ENCODE measurements at places on chromosomes 2 and 18.
A peak's percentile ranks its signal among the peaks of the same experiment; 100 is the strongest.

- DNase-seq: no peak
These were observed 69.1 kb upstream of the CTDP1 start for GRCh38 chr18:79610461-79611039.

DNA sequence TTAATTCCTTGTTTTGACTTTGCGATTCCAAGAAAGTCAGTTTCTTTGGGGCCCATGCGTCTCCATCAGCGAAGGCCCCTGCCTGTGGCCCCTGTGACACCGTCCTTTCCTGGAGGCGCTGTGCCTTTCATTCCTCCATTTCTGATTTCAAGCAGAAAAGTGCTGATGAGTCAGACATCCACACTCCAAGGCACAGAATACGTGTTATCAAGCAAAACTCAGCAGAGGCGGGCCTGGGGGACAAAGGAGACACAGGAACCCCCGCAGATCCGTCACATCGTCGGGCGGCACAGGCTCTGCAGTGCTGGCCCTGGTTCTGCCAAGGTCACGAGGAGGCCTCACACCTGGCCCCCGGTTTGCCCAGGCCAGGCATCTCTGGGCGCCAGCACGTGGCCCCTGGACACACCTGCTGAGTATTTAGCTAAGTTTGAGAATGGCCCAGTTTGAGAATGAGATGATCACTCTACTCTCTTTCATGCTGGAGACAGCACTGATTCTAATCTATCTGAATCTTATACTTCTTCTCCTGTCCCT is 7.2 kb upstream of the SALL3 start:
- DNase-seq: no peak

GRCh38 chr18:59051470-59052165 is 88.1 kb upstream of the SEC11C start:
- no peak for DNase-seq

DNA sequence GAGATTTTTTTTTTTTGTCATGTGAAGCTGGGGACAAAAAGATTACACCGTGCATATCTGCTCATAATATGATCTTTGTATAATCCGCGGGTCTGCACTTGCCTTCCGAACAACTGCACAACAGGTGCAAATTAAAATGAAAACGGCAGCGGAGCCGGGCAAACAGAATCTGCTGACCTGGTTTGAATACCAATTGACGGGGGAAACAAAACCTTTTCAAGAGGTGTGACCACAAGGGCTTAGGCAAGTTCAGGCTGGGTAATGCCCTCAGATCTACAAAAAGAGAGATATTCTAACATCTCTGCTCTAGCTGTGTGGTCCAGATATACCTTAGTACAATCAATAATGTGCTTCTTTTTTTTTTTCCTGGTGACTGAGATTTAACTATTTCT is 88.5 kb downstream of the ZEB2 start:
- no peak for DNase-seq

DNA sequence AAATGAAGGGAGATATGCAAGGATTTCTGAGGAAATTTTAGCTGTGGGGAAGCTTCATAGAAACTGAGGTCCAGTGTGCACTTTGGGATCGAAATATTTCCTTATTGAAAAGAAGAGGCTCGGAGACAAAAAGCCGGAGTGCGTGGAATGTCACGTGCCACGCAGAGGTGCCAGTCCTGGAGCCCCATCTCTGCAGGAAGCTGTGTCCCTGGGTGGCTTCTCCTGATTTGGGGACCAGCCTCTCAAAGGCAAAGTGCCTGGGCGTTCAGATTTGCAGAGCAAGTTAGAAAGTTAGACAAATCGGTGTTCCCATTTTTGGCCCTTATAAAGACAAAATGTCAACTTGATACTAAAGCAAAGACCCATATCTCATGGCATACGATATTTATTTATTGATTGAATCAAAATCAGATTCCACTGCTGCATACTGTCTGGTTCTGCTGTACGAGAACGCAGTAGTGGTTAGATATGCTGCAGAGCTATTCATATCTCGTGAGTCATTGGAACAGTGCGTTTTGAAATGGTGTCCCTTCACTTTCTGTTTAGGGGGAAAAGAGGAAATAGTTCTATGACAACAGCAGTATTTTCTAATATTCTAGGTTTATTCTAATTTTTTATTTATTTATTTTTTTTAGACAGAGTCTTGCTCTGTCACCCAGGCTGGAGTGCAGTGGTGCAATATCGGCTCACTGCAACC is 9.1 kb upstream of the ATG16L1 start:
- no peak for DNase-seq

DNA sequence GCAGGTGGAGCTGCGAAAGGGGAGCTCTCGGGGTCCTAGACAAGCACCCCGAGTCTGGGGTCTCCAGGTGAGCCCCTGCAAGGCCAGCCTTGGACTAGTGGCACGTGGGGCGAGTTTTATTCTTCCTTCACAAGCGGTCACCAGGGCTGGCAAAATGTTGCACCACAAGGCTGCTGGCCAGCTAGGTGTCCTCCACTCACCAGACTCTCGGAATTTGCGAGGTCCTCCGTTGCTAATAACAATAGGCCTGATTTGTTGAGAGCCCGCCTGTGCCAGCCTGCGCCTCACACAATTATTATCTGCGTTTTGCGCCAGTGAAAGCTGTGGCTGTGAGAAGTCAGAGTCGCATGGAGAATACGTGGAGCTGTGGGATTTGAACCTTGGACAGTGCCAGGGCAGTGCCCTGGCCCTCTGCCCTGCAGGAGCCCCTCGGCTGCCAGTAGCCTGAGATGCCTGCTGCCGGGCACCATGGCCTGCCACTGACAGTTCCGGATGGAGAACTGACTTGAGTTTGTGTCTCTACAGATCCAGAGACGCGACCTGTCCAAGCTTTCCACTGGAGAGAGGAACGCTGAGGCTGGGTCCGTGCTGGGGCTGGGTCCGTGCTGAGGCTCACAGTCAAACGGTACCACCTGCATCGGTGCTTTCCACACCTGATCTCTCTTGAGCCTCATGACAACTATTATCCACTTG is 77.6 kb upstream of the ODC1 start:
- DNase-seq: no peak

DNA sequence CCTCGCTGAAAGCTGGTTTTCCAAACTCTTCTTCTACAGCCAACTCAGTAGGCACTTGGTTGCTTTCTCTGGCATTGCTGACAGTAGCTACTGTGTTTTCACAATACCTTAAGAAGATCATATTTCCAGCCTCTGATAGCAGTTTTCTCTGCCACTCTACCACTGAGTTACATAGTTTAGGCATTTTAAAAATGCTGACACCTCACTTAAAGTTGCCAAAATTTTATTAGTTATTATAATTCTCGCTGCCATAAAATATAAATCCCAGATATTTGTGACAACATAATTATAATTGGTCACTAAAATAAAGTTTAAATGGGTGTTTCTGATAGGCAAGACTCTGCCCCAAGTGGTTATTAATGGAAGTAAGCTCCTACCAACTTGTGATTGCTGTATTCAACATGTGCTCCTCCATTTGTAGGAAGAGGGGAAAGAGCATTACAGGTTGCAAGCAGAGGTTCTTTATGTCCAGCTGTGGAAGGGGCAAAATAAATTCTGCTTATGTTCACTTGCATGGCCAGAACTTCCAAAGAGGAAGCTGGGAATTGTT is 1202.8 kb downstream of the CNTNAP5 start:
- DNase-seq: no peak

GRCh38 chr2:227627769-227628168 is 10.5 kb downstream of the SCYGR4 start:
- DNase-seq: no peak

DNA sequence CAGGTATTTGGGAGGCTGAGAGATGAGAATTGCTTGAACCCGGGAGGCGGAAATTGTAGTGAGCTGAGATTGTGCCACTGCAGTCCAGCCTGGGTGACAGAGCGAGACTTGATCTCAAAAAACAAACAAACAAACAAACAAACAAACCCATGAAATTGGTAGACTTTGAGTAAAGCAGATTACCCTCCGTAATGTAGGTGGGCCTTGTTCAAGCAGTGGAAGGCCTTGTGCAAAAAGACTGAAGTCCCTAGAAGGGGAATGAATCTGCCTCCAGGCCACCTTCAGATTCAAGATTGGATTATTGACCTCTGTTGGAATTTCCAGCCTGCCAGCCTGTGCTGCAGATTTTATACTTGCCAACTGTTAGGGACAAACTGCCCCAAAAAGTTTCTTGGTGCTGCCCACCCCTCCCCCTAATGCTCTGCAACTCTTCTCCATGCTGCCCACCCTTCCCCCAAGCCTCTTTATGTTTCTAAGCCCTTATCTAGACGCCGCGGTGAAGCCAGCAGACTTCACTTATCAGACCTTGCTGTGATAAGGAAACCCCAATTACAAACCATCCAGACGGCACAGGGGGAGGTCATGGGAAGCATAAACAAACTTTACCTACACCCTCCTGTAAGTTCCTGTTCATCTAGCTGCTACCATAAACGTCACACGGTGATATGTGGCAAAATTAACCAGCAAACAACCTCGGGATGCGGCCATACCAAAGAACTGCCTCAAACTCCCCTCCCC is 17.0 kb downstream of the CYP27A1 start:
- peak; percentile 58 for DNase-seq

- no peak for DNase-seq
These were observed 20.1 kb downstream of the CYB5A start for GRCh38 chr18:74271635-74272034.

DNA sequence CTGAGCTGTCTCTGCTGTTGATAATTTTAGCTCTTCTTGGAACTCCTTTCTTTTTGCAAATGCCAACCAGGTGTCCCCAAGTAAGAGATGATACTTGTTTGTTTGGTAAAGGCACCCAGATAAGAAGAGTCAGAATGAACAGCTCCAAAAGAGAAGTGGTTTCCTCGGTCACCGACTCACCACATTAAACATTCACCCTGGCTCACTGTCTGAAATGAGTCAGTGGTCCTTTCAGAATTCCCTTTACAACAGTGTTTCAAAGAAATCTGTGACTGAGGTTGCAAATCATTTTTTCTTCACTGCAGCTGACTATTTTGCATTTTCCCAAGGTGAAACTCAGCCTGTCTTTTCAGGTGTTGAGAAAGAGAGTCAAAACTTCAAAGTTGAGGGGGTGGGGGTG is 16.2 kb upstream of the CXCR4 start:
- no peak for DNase-seq

GRCh38 chr2:74041182-74041581 is 56.5 kb downstream of the TET3 start:
- DNase-seq: no peak

GRCh38 chr2:71466301-71467179 is 13.2 kb downstream of the DYSF start:
- DNase-seq: peak; percentile 34

GRCh38 chr2:184215745-184216144 is 382.6 kb upstream of the ZNF804A start:
- DNase-seq: no peak

DNA sequence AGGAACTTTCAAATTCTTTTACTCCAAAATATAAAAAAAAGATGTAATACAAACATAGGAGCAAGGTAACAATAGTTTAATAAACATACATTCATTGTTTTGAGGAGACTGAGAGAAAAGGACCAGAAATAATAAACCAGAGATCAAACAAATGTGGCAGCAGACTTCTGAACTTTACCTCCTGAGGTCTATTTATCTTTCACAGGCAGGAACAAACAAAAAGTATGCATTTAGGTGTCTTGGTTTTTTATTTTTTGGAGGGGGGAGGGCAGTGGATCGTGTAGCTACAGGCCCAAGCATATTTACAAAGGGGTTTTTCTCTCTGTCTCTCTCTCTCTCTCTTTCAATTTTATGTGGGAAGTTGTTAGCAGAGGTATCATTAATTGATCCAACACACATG is 5.6 kb downstream of the PPP4R1 start:
- no peak for DNase-seq

DNA sequence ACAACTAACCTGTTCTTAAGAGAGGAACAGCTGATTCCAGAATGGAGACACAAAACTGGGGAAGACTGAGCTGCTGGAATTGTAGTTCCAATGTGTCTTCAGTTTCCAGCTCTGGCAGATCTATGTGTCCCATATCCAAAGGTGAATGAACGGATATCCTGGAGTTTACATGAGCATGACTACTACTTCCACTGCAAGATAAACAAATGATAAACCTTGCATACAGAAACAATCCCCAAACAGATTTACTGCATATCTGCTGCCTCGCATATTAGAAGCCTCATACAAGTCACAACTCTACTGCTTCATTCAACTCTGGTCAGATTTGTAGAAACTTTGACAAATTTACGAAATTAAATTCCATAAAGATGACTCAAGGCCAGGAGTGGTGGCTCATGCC is 15.0 kb downstream of the RTTN start:
- no peak for DNase-seq

- DNase-seq: no peak
These were observed 686.1 kb upstream of the SALL3 start for GRCh38 chr18:78293540-78293939.

- no peak for DNase-seq
These were observed 76.8 kb downstream of the ALPK2 start for GRCh38 chr18:58552057-58552461.

DNA sequence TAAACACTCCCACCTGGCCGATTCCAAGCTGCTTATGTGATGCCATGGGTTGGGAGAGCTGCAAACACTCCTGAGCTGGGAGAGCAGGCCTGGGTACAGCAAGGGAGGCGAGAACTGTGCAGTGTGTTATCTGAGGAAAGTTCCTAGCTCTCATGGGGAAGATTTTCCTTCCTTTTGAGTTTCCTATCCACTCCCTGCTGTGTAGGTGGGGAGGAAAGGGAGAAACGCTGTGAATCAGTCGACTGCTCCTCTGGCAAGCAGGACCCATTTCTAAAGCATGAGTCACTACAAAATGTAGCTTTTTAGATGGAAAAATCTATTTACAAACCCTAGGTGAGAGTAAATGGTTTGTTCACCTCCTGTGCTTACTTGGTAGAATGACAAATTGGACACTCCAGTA is 80.4 kb downstream of the SH3RF3 start:
- no peak for DNase-seq

- DNase-seq: no peak
These were observed 90.3 kb downstream of the B3GNT2 start for GRCh38 chr2:62286089-62286785.

GRCh38 chr2:216082805-216083204 is 1.1 kb downstream of the TMEM169 start:
- no peak for DNase-seq

- DNase-seq: no peak
These were observed 112.7 kb upstream of the NPAS2 start for GRCh38 chr2:100707016-100707947.

- no peak for DNase-seq
These were observed 84.1 kb downstream of the GALNT14 start for GRCh38 chr2:31053929-31054782.

GRCh38 chr2:104432991-104433390 is 420.9 kb upstream of the POU3F3 start:
- DNase-seq: no peak

All from large intestine (tissue), 12 donors.